CD4-positive, alpha-beta T cell treated with Interleukin-17A for 4 hours (primary cell): ENCODE measurements at places on chromosomes 3 and 15.

DNA sequence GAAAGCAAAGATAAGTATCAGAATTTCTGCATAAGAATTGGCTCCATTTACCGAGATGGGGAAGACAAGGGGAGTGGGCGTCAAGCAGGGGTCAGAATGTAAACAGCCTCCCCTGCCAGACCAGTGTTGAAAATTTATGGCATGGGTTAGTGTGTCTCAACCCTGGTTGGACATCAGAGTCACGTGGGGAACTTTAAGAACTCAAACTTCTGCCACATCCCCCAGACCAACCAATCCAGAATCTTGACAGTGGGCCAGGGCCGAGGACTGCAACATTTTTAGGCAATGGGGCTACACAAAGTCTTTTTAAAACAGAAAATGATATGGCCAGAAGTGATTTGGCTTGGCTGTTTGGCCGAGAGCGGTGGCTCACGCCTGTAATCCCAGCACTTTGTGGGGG, 14.3 kb upstream of the MASP1 start:
- DNase-seq, result no peak

DNA sequence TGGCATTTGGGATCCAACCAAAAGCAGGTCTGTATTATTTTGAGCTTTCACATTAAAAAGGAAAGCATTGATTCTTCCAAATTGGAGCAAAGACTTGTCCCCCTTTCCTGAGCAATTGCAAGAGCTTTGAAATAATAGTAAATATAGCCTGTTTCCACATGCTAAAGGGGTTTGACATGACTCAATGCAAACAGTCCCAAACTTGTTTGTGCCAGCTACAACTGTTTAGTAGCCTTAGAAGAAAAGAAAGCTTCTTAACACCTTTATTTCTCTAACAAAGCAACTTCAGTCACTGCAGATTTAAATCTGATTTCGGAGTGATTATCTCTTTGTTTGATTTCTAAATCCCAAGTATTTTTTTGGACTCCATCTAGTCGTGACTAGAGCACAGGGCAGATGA, 180.2 kb downstream of the SEMA6D start:
- no peak for DNase-seq

DNA sequence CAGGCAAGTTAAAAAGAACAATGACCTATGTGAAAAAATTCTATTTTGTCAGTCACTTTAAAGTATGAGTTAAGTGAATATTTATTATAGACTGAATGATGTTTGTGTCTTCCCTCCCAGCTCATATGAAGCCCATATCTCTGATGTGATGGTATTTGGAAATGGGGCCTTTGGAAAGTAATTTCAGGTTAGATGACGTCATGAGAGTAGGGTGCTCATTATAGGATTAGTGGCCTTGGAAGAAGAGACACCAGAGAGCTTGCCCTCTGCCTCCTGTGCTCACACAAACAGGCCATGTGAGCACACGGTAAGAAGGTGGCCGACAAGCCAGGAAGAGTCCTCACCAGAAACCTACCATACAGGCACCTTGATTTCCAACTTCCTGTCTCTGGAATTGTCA, 138.8 kb upstream of the TNIK start:
- no peak for DNase-seq

DNA sequence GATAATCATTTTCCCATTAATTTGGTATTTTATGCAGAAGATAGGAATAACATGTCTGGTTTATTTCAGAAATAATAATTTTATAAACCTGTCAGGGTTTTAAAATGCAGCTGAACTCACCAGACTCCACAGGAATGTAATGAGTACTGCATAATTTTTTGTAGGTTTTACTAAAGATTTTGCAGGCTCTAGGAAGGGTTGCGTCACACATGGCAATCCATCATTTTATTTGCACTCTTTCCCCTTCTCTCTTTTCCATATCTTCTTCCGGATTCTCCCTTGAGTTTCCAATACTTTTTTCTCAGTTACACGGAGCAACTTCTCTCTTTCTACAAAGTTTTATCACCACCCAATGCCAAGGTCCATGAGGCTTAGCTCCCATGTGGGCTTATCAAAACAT, 234.7 kb downstream of the NFKBIZ start:
- no peak for DNase-seq

GRCh38 chr3:193348686-193349085, 29.9 kb downstream of the ATP13A5 start:
- no peak for DNase-seq
